ENCODE measurements at places on chromosomes 13 and 19.

DNA sequence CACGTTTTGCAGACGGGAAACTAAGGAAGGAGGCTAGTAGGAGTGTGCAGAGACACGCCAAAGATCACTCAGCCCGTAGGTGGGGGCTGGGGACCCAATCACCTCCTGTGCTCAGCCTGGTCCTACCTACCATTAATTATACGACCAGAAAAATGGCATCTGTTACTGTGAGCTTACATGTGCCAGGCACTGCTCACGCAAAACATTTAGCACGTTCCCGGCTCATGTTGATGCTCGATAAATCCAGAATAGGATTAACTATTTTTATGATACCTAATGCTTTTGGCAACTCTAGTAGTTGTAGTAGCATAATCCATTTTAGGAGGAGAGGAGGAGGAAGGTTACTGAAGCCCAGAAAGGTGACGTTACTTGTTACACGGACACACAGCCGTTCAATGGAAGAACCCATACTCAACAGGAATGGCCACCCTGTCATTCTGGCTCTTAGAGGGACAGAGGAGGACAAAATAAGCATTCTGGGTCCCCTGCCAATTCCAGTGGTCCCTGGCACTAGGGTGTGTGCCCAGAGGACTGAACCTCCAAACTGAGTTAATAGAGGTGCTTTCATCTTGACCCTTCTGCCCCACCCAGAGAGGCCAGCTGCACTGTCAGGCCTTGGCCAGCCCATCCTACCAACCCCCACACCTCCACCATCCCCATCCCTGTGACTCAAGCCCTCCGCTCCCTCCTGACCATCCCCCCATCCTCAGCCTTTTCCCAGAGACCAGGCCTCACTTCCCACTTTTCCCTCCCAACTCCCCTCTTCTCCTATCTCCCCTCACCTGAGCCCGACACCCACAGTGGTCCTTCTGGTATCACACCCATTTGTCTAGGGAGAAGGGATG lies 5.0 kb upstream of the EML2 start:
- DNase-seq, result no peak

DNA sequence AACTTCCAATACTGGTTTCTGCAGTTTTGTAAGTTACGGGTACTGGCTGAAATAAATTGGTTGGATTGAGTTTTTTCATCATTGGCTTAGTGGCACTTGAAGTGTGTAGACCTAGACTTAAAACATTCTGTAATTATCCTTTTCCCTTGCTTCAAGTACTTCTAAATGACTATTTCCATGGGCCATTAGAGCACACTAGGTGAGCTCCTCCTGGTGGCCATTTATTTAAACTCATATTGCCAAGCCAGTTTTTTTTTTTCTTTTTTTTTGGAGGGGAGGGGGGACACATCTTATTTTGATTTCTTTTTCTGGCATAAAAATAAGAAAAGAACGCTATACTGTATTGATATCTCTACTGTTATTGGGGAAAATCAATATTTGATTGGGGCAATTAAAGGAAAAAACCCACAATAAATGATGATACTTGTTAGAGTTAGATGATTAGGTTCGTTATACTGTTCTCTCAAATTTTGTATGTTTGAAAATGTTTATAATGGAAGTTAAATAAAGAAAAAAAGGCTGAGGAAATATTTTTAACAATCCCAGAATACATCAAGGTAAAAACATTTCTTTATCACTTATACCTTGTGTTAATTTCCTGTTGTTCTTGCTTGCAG lies 82.9 kb downstream of the PDS5B start:
- no peak for DNase-seq

- DNase-seq, result no peak
Measured at GRCh38 chr19:14676762-14677161, 2.1 kb upstream of the ADGRE3 start.

DNA sequence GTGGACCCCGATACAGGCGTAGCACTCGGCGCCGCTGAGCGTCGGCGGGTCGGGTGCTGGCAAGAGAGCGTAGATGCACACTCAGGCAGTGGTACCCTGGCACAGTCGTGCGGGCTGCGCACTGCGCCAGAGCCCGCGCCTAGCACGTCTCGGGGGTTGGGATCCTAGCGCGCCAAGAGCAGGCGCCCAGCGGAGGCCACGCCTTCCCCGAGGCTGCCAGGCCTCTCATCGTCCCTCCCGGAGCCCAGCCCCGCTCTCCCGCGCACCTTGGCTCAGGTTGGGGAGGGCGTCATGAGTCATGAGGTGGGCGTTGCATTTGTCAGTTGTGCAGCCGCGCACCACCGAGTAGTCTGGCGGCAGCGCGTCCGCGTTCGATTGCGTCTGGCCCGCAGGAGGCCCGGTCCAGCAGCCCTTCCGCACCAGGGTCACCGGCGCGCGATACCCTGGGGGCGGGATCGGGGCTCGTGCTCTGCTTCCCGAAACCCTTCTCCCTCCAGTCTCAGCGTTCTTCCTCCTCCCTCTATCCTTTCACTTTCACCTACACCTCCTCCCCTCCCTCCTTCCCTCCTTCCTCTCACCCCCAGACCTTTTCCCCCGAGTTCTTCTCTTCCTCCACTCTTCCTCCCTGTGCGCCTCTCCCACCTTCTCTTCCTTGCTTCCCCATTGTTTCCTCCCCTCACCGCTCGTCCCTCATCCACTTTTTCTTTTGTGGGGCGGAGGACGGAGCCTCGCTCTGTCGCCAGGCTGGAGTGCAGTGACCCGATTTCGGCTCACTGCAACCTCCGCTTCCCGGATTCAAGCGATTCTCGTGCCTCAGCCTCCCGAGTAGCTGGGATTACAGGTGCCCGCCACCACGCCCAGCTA lies 3.5 kb downstream of the LYPD5 start:
- DNase-seq, result no peak

- DNase-seq, result no peak
Measured at GRCh38 chr19:47143322-47144073, 12.9 kb downstream of the SAE1 start.

GRCh38 chr13:111295886-111296285 lies 24.6 kb upstream of the TEX29 start:
- DNase-seq, result no peak

- DNase-seq, result no peak
Measured at GRCh38 chr19:40539070-40539469, 37.6 kb upstream of the SHKBP1 start.

GRCh38 chr19:15885919-15886318 lies 12.0 kb downstream of the CYP4F2 start:
- no peak for DNase-seq

GRCh38 chr19:38993271-38993670 lies 17.7 kb upstream of the FBXO17 start:
- DNase-seq, result no peak

DNA sequence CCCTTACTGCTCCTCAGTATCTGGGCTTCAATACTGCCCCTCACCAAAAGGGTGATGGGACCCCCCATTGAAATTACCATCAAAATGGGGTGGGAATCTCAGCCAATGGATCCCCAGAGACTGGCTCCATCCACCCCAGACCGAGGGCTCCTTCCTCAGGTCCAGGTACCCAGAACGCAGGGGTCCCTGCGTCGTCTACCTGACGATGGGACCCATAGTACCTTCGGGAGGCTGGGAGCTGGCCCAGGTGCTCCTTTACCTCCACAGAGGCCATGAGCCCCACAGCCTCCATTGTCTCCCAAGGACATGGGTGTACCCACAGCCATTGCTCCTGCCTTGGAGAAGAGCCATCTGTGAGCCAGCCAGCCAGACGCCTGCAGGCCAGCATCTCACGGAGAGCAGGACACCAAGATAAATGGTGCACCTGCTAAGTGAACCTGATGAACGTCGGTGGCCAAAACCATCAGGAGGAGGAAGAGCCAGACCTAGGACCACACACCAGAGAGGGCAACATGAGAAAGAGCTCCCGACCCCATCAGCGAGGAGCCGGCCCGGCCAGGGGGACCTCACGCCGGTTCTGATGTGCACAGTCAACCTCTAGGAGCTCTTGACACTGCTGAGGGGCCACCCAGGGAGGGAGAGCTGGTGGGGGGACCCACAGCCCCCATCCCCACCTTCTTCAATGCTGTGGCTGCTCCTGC lies 156.8 kb upstream of the SOX1 start:
- DNase-seq, result no peak

Measured in T-helper 2 cell (primary cell).